ENCODE measurements at places on chromosomes 12 and 14.

GRCh38 chr14:90293766-90294730 lies 37.7 kb downstream of the NRDE2 start:
- DNase-seq: no peak

DNA sequence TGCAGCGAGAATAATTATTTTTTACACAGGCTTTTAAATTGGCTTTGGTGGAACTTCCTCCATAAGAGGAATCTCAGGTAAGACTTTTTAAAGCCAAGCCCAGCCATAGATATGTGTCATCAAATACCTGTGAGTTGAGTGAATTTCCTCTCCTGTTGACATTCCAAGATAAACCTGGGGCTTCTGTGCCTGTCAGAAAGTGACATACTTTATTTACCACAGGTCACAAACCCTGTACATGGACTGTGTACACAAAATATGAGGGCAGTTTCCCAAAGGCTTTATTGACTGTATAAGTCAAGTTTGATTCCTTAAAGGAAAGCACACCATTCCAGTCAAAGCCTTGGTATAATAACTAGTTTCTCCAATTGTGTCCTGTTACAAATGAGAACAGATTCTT lies 25.9 kb upstream of the SRSF5 start:
- DNase-seq: no peak

DNA sequence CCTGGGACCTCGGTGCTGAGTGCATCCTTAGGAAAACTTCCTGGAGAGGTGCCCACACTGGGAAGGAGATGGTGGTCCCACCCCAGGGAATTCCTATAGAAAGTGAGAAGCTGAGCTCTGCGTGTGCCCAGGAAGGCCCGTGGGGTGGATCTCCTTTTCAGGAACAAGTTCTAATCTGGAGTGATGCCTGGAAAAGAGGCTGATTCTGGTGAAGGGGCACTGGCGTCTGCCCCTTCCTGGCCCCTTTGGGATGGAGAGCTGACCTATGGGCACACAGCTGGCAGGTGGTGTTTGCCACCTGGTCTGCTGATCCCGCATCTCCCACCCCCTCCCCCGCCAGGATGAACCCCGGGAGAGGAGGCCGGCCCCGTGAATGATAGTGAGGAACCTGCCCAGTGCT lies 142.0 kb upstream of the RTL1 start:
- DNase-seq: no peak

DNA sequence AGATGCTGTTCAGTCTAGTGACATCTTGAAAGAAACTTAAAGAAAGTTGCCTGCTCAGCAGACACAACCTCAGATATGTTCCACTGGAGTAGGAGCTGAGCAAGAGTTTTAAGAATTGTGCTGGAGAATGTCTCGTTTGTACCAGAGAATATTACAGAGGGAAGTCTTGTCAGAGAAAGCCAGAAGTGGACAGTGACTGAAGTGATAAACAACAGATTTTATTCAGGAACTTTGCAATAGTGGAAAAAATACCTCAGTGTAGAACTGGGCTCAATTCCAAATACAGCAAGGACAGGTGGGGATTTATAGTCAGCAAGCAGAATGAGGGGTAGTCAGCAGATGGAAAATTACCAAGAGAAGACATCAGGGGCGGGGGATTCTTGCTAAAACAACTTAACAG lies 18.6 kb downstream of the ZDHHC17 start:
- DNase-seq: no peak

DNA sequence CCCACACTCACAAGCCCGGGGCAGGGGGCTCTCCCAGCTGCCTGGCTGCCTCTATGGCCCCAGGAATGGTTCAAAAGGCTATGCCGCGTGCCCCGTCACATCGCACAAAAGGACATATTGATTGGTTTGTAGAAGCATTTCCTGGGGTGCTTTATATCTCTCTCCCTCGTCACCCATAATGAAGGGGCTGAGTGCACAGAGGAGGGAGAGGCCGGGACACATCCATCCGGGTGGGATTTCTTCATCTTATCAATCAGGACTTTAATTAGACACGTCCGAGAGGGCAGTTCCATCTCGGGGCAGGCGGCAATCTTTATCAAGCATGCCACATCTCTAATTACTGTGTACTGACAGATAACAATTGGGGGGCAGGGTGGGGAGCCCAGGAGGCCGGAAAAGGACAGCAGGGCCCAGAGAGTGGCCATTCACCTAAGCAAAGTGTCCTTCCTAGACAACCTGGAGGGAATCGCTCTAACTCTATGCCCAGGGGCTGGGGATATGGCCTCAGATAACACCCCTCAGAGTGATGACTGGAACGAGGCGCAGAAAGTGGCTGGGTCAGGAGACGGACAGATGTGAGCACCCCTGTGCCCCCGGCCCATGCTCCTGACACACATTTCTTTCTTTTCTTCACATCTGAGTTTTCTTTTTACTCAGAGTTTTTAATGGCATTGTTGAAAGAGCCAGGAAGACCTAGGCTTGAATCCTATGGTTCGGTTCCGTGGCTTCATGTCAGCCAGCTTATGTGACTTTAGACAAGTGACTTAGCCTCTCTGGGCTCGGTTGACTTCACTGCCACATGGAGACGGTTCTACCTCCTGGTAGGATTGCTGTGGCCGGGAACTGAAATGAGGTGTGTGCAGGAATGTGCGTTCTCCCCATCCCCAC lies 36.0 kb upstream of the ESRRB start:
- no peak for DNase-seq

- no peak for DNase-seq
Measured at GRCh38 chr12:78871566-78871965, 7.0 kb downstream of the SYT1 start.

All from ureter (tissue), 1 donor.